ENCODE measurements at places on chromosomes 5 and 9. TPM values are rescaled to one million over a fixed set of nuclear protein-coding genes. Genes with fewer than 3 reads are reported as not detected.

Gene SCAI
- 6.9 TPM for polyA plus RNA-seq

Gene AGXT2
- 33.8 TPM for polyA plus RNA-seq

Gene EXOSC2
- polyA plus RNA-seq: 30.2 TPM

- peak within 1 kb of the TSS; percentile 95 for H3K4me3 ChIP-seq
- H3K27me3 ChIP-seq: no peaks in the 10 kb centered on the region
- peak; percentile 91 for DNase-seq
- peaks cover 2% of the 10 kb centered on the region for H3K36me3 ChIP-seq
- peaks cover 47% of the 10 kb centered on the region for H3K4me1 ChIP-seq
- peak within 1 kb of the TSS; percentile 97 for H3K27ac ChIP-seq
Observed at GRCh38 chr5:134524826-134525682, at the start of gene JADE2. Gene JADE2 (plus strand): TSS chr5:134525670. CDS start chr5:134535858, 10,188 bp downstream.

DNA sequence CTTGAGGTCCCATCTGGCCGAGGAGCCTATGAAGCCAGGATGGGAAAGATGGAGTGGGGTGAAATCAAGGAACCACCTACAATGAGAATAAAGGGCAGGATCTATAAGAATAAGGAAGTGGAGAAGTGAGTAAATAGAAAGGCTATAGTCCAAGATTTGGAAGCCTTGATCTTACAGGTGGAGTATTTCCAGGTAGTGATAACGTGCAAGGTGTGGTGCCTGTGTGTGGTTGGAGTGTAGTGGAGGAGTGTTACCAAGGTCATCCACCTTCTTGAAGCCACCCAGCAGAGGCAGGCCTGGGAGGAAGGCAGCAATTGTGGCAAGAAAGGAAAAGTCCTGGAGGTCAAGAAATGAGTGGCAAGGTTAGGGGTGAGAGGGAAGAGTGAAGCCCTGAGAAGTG lies 72.9 kb downstream of the IQGAP2 start:
- no peaks in the 10 kb centered on the region for H3K27me3 ChIP-seq
- H3K4me1 ChIP-seq: peaks cover 34% of the 10 kb centered on the region
- no peaks in the 10 kb centered on the region for H3K36me3 ChIP-seq
- no peak overlapping the region for H3K4me3 ChIP-seq

Measured in large intestine (tissue), 12 donors.